Left renal pelvis (tissue), 4 donors: ENCODE measurements at places on chromosomes 6 and 20. TPM values are rescaled to one million over a fixed set of nuclear protein-coding genes. Genes with fewer than 3 reads are reported as not detected.

DNA sequence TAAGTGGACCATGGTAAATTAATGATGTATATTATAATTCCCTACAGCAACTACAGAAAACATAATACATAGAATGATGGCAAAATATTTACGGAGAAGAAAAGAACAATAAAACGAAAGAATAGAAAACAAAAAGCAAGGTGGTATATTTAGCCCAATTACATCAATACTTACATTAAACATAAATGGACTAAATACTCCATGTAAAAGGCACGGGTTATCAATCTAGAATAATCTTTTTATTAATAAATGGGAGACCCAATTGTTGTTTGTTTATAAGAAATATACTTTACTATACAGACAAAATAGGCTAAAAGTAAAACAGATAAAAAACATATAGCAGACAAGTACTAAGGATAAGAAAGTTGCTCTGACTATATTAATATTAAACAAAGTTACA is 137.2 kb downstream of the TASP1 start:
- no peak for DNase-seq

Gene ERVFRD-1
- polyA plus RNA-seq, result 0.12 TPM

GRCh38 chr20:32972181-32973076 is 31.8 kb downstream of the SUN5 start:
- DNase-seq, result no peak

Gene OVOL2
- 1.6 TPM for polyA plus RNA-seq

GRCh38 chr20:63206878-63207277 is 9.1 kb downstream of the YTHDF1 start:
- DNase-seq, result no peak

GRCh38 chr6:144266091-144266649 is 19.0 kb upstream of the UTRN start:
- DNase-seq, result no peak
